ENCODE measurements at places on chromosomes 4 and X.
A peak's percentile ranks its signal among the peaks of the same experiment; 100 is the strongest.

GRCh38 chr4:6194458-6195195, 5.7 kb downstream of the JAKMIP1 start:
- DNase-seq = no peak

- DNase-seq = peak; percentile 12
Measured at GRCh38 chr4:111283066-111283677, 660.3 kb upstream of the PITX2 start.

- DNase-seq = no peak
Measured at GRCh38 chr4:828641-829271, 2.8 kb upstream of the CPLX1 start.

GRCh38 chrX:132741689-132742088, 216.7 kb downstream of the HS6ST2 start:
- DNase-seq = no peak

- no peak for DNase-seq
Measured at GRCh38 chr4:146095860-146096259, 79.7 kb upstream of the LSM6 start.

GRCh38 chr4:128831531-128832242, 22.2 kb downstream of the JADE1 start:
- DNase-seq = no peak

- no peak for DNase-seq
Measured at GRCh38 chr4:93184053-93184452, 644.5 kb upstream of the ATOH1 start.

GRCh38 chr4:27017623-27018022, 157.0 kb downstream of the STIM2 start:
- no peak for DNase-seq

DNA sequence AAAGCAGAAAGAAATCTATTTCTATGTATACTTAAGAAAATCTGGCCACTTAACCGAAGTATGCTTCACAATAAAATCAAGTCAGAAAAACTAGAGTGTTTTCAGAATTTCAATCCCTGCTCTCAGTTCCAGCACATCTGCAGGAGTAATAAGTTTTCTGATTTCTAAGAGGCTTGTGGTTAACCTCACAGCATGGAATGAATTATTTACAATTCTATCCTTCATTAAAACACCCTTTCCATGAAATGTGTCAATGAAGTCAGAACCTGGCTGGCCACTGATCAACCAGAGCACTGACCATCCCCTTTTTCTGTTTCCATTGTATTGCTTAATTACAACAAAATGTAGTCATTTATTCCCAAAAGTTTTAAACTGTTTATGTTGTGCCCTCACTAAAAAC, 781.4 kb upstream of the INTU start:
- no peak for DNase-seq

GRCh38 chr4:167622481-167623240, 388.4 kb upstream of the SPOCK3 start:
- DNase-seq = no peak

GRCh38 chr4:140078366-140078765, 75.6 kb downstream of the MAML3 start:
- DNase-seq = no peak

- DNase-seq = no peak
Measured at GRCh38 chr4:175412161-175412560, 399.9 kb downstream of the GPM6A start.

DNA sequence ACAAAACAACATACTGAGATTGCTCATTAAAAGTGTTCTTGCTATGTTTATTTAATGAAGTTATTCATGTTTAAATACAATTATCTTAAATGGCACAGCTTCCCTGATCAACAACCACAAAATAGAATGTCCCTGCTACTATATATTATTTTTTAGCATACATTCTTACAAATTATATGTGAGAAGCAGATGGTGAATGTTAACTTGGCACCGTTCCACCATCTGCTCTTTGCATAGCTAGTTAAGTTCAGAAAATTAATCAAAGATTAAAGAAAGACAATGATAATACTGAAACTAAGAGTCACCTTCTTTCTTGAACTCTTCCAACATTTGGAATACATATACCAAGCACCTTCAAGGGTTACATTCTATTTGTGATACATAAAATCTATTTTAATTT, 94.2 kb downstream of the PPP3CA start:
- DNase-seq = no peak

GRCh38 chr4:120633810-120634209, 288.7 kb downstream of the PRDM5 start:
- DNase-seq = no peak

GRCh38 chr4:37359261-37359660, 114.7 kb downstream of the NWD2 start:
- DNase-seq = no peak

DNA sequence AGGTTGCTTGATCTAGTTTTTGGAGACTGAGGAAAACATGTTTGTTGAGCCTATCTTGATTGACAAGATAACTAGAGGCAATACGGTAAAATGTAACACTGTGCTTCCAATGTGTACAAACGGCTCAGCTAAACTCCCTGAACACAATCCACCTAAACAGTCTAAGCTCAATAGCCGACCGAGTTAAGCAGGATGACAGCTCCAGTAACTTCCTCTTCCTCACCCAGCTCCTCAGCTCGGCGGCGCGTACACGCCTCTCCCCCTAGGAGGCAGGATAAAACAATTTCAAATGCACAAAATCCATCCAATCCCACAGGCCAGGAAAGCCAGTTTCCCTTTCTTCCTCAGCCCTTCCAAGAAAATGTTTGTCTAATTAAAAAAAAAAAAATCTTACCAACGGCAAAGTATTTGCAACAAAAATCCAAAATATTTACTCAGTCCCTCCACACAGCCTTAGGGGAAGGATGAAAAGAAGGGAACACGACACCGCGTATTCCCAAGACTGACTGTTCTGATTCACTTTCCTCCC, 1.0 kb downstream of the CNOT6L start:
- peak; percentile 55 for DNase-seq

DNA sequence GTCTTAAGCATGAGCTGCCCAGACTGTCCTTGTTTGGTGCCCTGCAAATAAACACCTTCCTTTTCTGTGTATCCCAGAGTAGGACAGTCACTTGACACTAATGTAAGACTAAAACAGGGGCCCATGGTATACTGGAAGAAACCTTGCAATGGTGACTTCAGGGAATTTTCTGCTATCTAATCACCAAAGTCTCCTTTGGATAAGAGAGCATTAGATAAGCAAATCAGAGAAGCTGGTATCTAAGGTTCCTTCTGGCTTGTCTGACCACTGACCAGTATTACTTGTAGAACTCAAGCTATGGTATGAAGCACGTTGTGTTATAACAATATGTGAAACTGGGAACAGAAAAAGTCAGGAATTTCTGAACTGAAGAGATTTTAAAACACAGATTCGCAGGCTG, 173.9 kb downstream of the COL25A1 start:
- no peak for DNase-seq

- DNase-seq = no peak
Measured at GRCh38 chr4:128560754-128561495, 248.6 kb upstream of the JADE1 start.

- no peak for DNase-seq
Measured at GRCh38 chrX:151153086-151153485, 23.3 kb upstream of the GPR50 start.
